ENCODE measurements at places on chromosomes 3 and 15.

DNA sequence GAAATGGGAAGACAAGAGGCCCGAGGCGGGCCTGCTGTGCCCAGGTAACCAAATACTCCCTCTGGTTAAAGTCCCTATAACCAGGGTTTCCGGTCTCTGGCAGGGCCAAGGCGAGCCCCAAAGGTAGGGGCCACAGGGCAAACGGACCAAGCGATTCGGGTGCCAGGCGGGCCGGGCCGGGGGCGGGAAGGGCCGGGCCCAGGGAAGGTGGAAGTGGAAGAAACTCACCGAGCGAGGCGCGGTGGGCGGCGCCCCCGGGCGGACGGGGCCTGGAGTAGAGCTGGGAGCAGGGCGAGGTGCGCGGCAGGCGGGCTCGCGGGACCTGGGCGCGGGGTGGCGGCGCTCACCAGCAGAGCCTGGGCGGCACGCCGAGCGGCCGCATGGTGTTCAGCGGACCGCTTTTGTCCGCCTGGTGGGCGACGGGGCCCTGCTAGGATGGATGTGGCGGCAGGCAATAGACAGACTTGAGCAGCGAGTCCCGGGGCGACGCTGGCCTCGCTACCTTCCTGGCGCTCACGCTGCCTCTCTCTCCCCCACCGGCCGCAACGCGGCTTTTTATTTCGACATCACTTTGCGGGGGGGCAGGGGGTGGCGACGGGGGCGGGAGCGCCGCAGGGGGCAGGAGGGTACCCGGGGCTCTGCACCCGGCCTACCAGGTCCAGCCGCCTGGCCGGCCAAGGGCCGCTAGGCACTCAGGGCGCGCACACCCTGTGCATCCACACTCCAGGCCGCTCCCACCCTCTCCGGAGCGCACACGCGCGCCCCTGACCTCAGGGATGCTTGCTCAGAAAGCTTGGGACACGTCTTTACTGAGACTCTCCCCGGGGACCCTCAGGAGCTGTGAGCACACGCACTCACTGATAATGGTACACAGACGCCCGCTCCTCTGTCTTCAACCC, at the start of gene GATA2:
Gene GATA2, minus strand, starts transcription at position 531 of the 899 bp plus-strand sequence. CDS start 6,170 bp downstream, outside the sequence.
- peak; percentile 24 for DNase-seq

- DNase-seq: peak; percentile 4
These were observed 72.8 kb downstream of the SLC9A9 start for GRCh38 chr3:143775459-143775858.

DNA sequence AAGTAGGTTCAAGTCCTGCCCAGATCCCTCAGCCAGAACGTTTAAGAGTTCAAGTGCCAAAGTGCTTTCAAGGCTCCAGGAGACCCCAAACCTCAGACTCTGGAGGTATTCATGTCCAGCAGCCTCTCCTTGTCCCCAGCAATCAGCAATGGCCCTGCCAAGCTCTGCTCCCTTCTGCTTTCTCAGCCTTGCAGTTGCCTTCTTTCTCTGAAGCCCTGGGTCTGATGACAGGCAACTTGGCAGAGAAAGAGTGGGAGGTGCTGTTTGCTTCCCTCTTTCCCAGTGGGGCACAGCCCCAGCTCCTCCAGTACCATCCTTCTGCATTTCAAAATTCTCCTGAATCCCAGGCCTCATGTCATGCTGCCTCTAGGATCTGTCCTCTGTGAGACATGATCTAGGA, 40.2 kb downstream of the ATP2B2 start:
- DNase-seq: no peak

DNA sequence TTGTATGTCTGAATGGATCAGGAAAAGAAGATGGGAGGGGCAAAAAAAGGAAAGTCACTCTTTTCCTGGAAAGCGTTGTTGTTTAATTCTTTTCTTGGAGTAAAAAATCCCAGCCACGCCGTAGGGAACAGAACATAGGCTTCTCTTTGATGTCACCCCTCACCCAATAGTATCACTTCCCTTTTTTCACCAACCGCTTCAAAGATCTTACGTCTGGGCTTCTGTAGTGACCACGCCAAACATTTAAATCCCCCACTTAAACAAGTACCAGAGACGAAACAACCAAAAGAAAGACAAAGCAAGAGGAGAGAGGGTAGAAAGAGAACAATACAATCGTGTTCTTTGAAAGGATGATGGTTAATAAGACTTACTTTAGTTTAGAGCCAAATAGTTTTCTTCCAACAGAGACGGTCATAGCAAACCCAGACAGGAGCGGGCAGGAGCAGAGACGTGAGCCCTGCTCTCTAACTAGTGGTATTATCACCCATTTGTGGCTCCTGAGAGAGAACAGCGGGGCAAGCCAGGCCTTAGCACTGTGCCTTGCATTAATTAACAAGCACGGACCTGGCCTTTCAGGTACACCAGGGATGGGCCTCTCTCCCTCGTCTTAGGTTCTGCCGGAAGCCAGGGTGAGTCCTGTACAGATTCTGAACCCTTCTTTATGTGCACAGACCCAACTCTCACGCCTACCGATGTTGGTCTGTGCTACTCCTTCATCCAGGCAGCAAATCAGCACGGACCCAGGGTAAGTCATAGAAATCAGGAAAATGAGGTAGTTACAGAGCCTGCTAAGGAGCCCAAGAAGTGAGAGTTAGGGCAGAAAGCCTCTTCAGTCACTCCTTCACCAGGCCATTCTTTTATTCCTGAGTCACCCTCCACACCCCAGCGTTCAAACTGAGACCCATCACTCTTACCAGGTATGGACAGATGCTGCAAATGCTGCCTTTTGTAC, 28.2 kb upstream of the BCL6 start:
- DNase-seq: no peak

- no peak for DNase-seq
These were observed 64.4 kb downstream of the CCDC54 start for GRCh38 chr3:107441617-107442016.

- DNase-seq: peak; percentile 22
These were observed 23.9 kb downstream of the DPH6 start for GRCh38 chr15:35522061-35522460.

GRCh38 chr15:98164571-98164970, 204.1 kb downstream of the ARRDC4 start:
- no peak for DNase-seq

DNA sequence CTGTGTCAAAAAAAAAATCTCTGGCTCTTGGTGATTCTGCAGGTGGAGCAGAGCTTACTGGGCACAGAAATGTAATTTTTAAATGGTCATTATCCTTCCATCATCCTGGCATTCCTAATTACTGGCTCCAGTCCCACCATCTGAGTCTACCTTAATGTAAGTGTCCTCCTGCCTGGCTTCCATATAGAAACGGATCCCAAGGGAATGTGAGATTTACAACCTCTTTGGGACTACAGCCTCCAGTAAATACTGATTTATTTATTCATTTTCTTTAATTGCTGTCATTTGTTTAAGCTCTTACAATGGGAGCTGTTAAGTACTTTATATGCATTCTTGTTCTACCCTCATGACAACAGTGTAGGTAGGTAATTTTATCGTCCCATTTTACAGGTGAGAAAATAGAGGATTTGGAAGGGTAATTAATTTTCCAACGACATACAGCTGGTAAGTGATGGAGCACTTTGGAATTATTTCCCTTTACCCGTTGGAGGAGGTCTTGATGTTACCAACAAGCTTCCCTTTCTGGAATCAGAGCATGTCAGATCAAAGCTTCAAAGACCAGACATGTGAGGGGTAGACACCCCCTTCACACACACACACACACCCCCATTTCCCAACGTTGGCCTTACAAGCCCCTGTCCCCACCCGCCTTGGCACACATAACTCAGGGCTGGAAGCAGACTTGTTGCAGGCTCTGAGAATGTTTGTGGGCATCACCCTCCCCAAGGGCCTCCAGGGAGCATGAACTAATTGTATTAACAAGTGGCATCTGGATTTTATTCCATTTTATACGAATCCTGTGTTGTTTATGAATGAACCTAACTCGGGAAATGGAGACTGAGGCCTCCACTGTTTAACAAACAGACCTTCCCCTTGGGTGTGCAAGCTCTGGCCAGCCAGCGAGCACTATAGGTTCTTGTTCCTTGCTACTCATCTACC, 116.9 kb downstream of the ALDH1A2 start:
- no peak for DNase-seq

GRCh38 chr3:129602309-129602708, 4.2 kb downstream of the PLXND1 start:
- DNase-seq: no peak

- DNase-seq: no peak
These were observed 8.2 kb upstream of the OCA2 start for GRCh38 chr15:28107111-28107903.

DNA sequence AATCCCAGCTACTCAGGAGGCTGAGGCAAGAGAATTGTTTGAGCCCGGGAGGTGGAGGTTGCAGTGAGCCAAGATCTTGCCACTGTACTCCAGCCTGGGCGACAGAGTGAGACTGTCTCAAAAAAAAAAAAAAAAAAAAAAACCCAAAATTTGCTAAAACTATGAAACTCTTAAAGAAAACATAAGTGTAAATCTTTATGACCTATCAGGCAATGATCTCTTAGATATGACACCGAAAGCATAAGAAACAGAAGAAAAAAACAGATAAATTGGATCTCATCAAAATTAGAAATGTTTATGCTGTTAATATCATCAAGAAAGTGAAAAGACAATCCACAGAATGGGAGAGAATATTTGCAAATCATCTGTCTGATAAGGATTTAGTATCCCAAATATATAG, 15.3 kb downstream of the GRAMD2A start:
- DNase-seq: no peak

GRCh38 chr3:46092702-46093080, 65.4 kb upstream of the XCR1 start:
- DNase-seq: no peak

DNA sequence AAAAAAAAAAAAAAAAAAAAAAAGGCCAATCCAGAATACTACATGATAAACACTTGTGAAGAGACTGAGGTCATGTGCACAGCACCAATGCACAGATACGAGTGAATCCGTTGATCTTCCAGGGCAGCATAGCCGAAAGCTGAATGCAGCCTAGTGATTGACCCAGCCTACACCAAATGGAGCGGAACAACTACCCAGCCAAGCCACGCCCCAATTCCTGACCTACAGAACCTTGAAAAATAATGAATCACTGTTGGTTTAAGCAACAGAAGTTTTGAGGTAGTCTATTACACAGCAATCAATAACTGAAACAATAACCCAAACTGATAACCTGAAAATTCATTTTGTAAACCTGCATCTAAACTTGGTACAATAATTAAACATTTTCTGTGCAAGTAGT, 361.0 kb downstream of the FHIT start:
- DNase-seq: no peak

DNA sequence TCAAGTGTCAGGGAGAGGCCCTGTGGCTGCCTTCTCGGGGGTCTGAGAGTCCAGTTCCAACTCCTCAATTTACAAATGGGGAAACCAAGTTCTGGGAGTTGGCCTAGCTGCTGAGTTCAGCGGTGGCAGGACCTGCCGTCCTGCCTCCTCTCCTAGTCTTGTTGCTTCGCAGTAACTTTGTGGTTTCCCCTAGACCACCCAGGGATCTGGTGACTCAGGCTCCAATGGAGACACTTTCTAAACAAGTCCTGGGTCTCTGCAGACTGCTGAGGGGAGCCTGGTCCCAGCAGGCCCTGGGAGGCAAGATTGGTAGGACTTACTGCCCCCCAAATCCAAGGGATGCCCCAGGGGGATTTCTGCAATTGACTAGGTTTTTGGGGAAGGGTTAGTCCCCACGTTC, 83.6 kb downstream of the SMAD6 start:
- DNase-seq: no peak

GRCh38 chr3:148847351-148847750, 17.7 kb upstream of the CPA3 start:
- DNase-seq: no peak

DNA sequence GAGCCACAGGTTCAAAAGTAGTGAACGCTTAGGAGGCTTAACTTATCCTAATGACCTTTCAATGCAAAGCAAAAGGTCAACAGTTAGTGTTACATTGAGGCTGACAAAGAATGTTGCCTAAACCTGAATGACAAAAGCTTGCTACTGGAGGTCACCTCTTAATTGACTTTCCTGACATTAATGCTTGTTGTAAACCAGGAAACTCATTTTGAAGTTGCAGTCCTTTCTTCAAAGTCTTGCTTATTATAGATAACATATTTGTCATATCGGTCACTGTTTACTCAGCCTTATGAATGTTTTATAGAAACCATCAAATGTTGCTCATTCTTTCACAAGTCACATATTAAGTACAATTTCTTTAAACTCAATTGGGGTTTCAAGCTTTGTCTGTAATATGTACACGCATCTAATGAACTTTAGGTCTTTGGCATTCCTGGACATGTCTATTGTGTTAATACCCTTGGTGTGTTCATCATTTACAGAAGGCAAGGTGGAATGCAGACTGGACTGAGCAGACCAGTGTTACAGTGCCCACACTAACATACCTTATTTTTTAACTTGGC, 488.2 kb upstream of the NECTIN3 start:
- peak; percentile 45 for DNase-seq

- no peak for DNase-seq
These were observed 198.4 kb upstream of the UBE2E1 start for GRCh38 chr3:23607184-23607847.

- no peak for DNase-seq
These were observed 145.3 kb downstream of the TJP1 start for GRCh38 chr15:29676961-29677402.

GRCh38 chr3:83559082-83559481, 1399.7 kb upstream of the CADM2 start:
- no peak for DNase-seq

All from HFFc6 (cell line).